ENCODE measurements at places on chromosomes 5 and 9.

GRCh38 chr5:126198531-126198930 lies 224.7 kb upstream of the GRAMD2B start:
- DNase-seq, result no peak

- DNase-seq, result no peak
Measured at GRCh38 chr5:145936401-145937131, at the start of gene SH3RF2. TSS of gene SH3RF2 (plus strand) at chr5:145936578. CDS start at chr5:145937929, 1,351 bp downstream.

DNA sequence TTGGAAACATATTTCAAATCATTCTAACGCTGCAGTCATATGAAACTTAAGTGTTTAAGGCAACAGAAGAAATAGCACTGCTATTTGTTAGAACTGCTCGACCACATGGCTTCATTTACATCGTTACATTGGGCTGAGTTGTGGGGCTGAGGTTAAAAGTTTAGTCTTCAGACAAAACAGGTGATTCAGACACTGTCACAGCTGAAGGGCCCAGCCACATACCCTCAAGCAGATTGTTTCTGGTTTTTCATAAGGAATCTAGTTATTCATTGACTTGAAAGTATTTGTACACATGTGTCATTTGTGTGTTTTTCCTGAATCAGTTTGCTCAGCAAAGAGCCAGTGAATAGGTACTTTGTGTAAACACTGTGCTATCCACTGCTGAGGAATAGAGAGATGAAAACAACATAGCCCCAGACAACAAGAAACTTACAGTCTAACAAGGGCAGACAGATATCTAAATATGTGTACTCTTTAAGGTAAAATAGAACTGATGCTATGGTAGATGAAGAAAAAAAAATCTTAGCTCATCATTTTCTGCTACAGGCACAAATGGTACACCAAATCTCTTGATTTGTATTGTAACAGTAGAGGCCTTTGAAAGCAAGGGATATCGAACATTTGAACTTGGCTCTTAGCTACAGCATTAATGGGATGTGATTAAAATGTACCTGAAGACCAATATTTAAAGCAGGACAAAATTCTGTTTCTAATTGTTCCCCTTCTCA lies 357.6 kb upstream of the RPS23 start:
- no peak for DNase-seq

DNA sequence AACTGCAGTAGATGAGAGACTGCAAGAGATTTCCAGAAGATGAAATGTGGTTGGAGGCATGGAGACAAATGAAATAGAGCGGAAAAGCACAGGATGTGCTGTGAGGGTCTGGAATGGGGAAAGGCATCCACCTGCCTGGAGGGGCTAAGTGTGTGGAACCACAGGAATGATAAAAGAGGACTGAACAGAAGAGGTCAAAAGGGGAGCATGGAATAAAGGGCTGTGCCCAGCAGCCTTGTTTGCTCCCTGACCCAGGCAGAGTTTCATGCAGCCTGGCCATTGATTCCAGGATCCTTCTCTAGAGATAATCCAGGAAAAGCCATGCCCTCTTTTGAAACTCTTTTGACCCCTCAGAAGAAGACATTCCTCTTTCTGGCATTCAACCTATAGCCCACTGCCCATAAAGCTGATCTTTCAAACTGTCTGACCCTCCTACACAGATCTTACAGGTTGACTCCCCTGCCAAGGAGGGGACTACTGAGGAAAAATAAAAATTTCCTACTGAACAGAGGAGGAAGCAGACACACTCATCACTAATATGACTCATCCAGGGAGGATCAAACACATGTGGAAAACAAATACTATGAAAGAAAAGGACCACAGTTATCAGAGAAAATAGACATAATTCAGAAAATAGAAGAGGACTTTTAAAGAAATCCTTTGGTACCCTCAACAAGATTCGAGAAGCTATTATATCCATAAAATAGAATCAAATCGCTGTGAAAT lies 273.5 kb upstream of the PCSK5 start:
- no peak for DNase-seq

DNA sequence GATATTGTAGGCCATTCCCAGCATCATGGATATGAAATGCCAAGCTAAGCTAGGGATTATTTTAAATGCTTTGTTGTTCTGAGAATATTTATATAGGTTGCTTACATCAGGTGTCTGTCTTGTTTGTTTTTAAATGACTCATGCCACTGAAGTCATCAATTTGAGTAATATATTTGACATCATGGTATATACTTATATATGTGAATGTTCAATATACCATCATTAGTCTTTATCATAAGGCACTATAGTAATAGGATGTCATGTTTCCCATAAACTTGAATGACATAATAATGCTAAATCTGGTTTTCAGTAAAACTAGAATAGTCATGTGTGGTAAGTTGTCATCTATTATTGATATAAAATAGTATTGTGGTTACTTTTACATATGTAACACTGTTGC lies 13.1 kb downstream of the C9orf85 start:
- DNase-seq, result no peak

DNA sequence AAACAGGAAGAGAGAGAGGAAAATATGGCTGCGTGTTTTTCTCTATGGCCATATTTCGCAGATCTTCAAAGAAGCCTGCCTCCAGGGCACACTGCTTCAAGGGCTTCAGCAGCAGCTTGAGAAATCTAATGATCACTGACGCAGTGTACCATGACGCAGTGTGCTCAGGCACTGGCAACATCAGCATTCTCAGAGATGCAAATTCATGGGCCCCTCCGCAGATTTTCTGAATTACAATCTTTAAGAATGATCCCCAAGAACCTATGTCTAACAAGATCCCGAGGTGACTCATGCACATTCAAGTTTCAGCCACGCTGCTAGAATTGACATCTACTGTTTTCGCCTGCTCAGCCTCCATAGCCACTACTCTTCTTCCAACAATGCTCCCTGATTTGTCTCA lies 143.9 kb upstream of the ZNF366 start:
- no peak for DNase-seq

- peak; percentile 37 for DNase-seq
Measured at GRCh38 chr9:131277910-131278701, 1.8 kb upstream of the FAM78A start.

- DNase-seq, result no peak
Measured at GRCh38 chr5:137190031-137190430, 309.1 kb downstream of the SPOCK1 start.

GRCh38 chr5:4584982-4585381 lies 555.1 kb upstream of the ADAMTS16 start:
- DNase-seq, result no peak

DNA sequence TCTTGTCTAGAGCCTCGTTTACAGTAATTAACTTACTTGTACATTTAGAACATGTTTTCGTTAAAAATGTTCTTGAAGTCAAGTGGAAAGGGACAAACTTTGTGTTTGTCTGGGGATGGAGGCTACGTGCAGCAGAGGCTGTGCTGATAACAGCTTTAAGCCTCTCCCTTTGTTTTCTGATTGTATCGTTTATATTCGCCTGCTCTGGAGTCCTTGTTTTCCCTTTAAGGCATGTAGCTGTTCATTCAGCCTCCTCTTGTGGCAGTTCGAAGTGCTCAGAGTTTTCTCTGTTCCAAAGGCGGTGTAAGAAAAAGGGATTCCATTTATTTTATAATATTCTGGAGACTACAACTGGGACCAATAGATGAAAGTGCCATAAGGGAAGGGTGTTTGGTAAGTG lies 1.9 kb downstream of the SLC36A1 start:
- no peak for DNase-seq

DNA sequence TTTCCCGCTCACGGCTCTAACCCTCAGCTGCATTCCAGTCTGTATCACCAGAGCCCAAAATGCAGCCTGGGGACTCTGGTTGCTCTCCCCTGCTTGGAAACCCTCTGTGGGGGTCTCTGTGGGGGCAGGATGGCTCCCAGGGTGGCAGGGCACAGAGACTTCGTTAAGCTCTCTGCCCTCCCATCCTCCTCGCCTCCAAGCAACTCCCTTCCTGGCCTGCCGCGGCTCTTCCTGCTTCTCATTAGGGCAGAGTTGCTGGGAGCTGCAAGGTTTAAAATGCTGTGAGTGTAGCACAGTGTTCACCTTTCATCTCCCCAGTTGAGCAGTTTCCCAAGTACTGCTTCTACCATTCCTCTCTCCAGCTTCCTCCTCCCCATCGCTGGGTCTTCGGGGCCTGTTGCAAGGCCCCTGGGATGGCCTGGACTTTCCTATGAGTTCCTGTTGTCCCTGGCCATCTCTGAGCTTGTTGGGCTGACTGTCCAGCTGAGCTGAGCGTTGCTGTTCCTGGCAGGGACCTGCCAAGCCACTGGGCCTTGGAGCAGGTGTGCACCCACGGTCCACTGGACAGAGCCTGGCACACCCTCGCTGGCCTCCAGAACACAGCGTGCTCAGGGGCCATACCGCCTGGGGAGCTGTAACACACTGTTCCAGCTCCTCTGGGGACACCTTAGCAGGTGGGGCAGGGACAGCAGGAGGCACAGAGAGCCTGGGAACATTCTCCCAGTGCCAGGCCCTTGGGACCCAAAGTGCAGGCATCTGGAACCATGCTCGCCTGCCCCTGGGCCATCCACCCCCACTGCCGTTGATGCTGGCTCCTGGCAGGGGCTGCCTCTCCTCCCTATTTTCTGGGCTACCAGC lies 188.4 kb downstream of the C9orf50 start:
- DNase-seq, result no peak

GRCh38 chr5:81241001-81241400 lies 7.9 kb downstream of the CKMT2 start:
- no peak for DNase-seq

DNA sequence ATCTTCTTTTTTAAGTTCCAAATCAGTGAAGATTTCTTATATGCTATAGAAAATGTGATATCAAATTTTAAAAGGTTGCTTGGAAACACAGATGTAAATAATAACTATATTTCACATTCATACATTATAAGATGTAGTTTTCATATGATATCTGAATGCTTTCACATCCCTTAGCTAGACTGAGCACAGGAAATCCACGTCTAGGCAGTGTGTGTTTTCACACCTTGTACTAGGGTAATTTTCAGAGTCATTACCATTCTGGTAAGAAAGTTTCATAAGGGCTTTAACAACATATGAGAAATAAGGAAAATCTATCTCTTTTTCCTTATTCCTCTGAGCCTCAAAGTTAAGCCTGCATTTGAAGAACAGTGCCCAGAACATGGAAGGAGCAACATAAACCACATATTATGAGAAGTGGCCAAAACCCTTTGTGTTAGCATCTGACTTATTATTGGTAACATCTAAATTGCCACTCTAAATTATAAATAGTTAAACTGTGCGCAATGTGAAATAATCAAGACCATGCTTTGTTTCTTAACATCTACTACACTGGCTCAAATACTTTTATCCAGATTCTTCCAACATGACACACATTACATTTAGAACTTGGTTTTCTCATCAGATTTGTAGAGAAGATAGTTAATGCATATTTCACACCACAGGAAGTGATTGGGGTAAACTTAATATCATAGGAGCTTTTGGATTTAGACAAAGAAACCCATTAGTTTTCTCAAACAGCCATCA lies 113.3 kb downstream of the PPP2R2B start:
- no peak for DNase-seq

DNA sequence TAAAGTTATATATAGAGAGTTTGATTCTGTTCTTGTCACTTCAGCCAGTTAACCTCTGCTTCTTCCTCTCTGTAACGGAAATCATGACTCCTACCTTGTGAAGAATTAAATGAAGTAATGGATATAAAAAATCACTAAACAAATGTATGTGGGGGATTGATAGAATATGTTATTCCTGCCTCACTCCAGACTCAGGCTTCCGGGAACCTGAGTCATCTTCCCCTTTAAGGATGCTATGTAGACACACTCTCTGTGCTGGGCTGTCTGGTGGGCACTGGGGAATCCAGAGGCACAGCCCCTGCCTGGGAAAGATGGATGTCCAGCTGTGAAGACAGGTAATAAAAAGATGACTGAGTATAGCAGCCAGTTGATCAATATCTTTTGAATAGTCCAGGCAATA lies 77.4 kb downstream of the ZNF618 start:
- DNase-seq, result no peak

DNA sequence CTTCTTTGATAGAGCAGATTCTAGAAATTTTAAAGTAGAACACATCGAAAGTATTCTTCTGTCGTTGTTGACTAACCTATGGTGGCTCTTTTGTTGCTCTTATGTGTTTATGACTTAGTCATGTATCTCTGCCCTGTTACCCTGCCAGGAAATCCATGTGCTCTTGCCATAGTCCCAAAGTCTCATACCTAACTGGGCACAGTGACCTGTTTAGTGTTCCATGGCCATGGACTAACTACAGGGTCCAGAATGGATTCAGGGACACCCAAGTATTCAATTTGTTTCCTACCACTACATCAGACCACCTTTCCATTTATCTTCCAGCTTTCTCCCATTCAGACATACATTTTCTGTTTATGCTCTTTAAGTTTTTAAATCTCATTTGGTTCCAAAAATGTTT lies 18.0 kb downstream of the SLC44A1 start:
- no peak for DNase-seq

DNA sequence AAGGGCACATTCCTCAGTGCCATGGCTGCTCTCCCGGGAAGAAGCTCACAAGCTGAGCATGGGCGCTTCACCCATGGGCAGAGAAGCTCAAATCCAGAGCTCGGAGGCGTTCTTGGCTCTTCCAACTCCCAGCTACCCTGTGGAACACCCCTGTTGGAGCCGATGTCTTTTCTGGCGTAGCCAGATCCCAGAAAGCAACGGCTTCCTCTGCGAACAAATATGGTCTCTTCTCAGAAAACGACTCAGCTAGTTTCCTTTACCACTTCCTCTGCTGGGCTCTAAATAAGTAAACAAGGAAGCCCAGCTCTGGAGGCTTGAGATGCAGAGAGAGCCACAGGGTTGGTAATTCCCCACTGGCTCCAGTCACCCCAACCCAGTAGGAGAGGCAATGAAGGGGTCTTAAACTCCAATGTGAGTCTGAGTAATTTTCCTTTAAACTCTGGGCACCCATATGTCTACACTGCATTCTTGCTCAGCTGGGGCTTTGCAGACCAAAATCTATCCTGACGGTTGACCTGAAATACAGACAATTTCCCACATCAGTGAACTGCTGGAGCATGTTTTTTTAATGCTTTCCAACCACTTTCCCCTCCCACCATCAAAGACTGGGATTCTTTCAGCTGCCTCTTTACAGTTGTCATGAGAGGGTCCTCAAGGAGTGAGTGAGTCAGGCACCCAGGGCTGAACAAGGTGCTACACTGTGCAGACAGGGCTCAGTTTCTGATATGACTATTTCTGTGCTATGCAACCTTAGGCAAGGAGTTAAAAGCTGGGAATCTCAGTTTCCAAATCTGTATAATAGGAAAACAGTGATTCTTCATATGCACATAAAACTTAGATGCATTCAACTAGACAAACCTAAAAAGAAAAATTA lies at the start of gene LCP2:
Gene LCP2, minus strand, starts transcription at position 189 of the 874 bp plus-strand sequence. Its CDS starts 166 bp downstream, at position 23.
- DNase-seq, result no peak

GRCh38 chr5:173890195-173890991 lies 2.2 kb downstream of the CPEB4 start:
- DNase-seq, result no peak

GRCh38 chr5:142320851-142321560 lies 3.8 kb downstream of the SPRY4 start:
- no peak for DNase-seq

- no peak for DNase-seq
Measured at GRCh38 chr5:126053630-126054029, 369.6 kb upstream of the GRAMD2B start.

DNA sequence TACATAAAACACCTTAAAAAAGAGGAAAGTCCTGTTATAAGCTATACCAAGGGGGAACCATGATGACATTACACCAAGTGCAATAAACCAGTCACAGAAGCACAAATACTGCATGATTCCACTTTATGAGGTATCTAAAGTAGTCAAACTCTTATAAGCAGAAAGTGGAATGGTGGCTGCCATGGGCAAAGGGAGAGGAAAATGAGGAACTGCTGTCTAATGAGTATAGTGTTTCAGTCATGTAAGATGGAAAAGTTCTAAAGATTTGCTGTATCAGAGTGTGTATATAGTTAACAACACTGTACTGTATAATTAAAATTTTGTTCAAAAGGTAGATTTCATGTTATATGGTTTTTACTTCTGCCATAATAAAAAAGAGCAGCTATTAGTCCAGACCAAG lies 34.6 kb upstream of the NR5A1 start:
- DNase-seq, result no peak

Data from NCI-H1048 (cell line).